ENCODE measurements at places on chromosomes 5 and 9. TPM values are rescaled to one million over a fixed set of nuclear protein-coding genes. Genes with fewer than 3 reads are reported as not detected.

SLC6A7 gene
- not detected for total RNA-seq

OCLN gene
- 18.2 TPM for total RNA-seq

KLHL9 gene
- total RNA-seq: 23.5 TPM

CSF2 gene
- total RNA-seq: not detected

GABBR2 gene
- 9.2 TPM for total RNA-seq

ALAD gene
- total RNA-seq: 29.5 TPM

IL17B gene
- total RNA-seq: not detected

INSYN2B gene
- total RNA-seq: 9.9 TPM

G3BP1 gene
- 262 TPM for total RNA-seq

NEUROG1 gene
- not detected for total RNA-seq

ANKRD20A1 gene
- total RNA-seq: 2.5 TPM

EEIG1 gene
- total RNA-seq: 16.4 TPM

SCGB3A2 gene
- not detected for total RNA-seq

CNTNAP3B gene
- 80.4 TPM for total RNA-seq

GADD45G gene
- 0.64 TPM for total RNA-seq

F2R gene
- 342 TPM for total RNA-seq

UNC5A gene
- total RNA-seq: 0.22 TPM

ADRA1B gene
- total RNA-seq: not detected

SV2C gene
- 0.07 TPM for total RNA-seq

SPACA9 gene
- 4.7 TPM for total RNA-seq

PCDHB14 gene
- 0.55 TPM for total RNA-seq

TPPP gene
- total RNA-seq: 0.07 TPM

DAB2 gene
- total RNA-seq: 245 TPM

ZNF883 gene
- total RNA-seq: not detected

CCDC171 gene
- total RNA-seq: 1.6 TPM

FBP1 gene
- 2.2 TPM for total RNA-seq

QSOX2 gene
- total RNA-seq: 20.9 TPM

C5 gene
- 1.6 TPM for total RNA-seq

MROH2B gene
- not detected for total RNA-seq

ZDHHC11 gene
- total RNA-seq: 2.1 TPM

SLCO4C1 gene
- total RNA-seq: not detected

PRLR gene
- not detected for total RNA-seq

FAM120A gene
- total RNA-seq: 126 TPM

TXNDC8 gene
- total RNA-seq: not detected

SSNA1 gene
- total RNA-seq: 89.0 TPM

All from endothelial cell of umbilical vein (primary cell).